HT1080 (cell line): ENCODE measurements at places on chromosomes 3 and 15. TPM values are rescaled to one million over a fixed set of nuclear protein-coding genes. Genes with fewer than 3 reads are reported as not detected.

GRCh38 chr15:23538648-23539047 is 26.8 kb upstream of the MKRN3 start:
- no peak for DNase-seq

GRCh38 chr3:62622553-62623174 is 249.3 kb upstream of the FEZF2 start:
- DNase-seq, result peak; percentile 69

The GP9 gene
- total RNA-seq, result not detected in 2 replicates

The PTX3 gene
- 56.4 and 60.3 TPM in 2 replicates for total RNA-seq

The GAP43 gene
- 1.00 and 2.3 TPM in 2 replicates for total RNA-seq
